ENCODE measurements at places on chromosomes 7 and 10. TPM values are rescaled to one million over a fixed set of nuclear protein-coding genes. Genes with fewer than 3 reads are reported as not detected.

Gene ZNF365
- 3.8 TPM for total RNA-seq

Gene GIMAP2
- total RNA-seq = 0.58 TPM

Gene FAM25A
- total RNA-seq = not detected

Gene ZNF783
- 19.0 TPM for total RNA-seq

Gene DOCK1
- total RNA-seq = 86.0 TPM

Gene IL2RA
- not detected for total RNA-seq

Gene MKI67
- 1.8 TPM for total RNA-seq

Gene AZGP1
- total RNA-seq = not detected

Gene CCDC3
- total RNA-seq = not detected

Gene LEP
- not detected for total RNA-seq

Gene GPR15LG
- total RNA-seq = not detected

Gene CREM
- total RNA-seq = 24.6 TPM

Gene SYT15B
- total RNA-seq = not detected

Gene FOXI2
- not detected for total RNA-seq

Gene FBXL13
- 0.99 TPM for total RNA-seq

Gene PRRT4
- not detected for total RNA-seq

Gene FAM25C
- total RNA-seq = not detected

Gene BMS1
- total RNA-seq = 13.6 TPM

Gene HOXA4
- 0.66 TPM for total RNA-seq

Gene CARD11
- not detected for total RNA-seq

Gene DOCK4
- 29.5 TPM for total RNA-seq

Gene SLC39A12
- not detected for total RNA-seq

Gene ERVW-1
- total RNA-seq = not detected

Gene ATG9B
- under 0.01 TPM for total RNA-seq

Gene TAS2R5
- total RNA-seq = 1.7 TPM

Gene ST8SIA6
- not detected for total RNA-seq

Gene TET1
- 4.7 TPM for total RNA-seq
